ENCODE measurements at places on chromosomes 5 and 9.
A peak's percentile ranks its signal among the peaks of the same experiment; 100 is the strongest.

GRCh38 chr5:55856516-55857246 lies 5.5 kb downstream of the IL31RA start:
- DNase-seq, result no peak

DNA sequence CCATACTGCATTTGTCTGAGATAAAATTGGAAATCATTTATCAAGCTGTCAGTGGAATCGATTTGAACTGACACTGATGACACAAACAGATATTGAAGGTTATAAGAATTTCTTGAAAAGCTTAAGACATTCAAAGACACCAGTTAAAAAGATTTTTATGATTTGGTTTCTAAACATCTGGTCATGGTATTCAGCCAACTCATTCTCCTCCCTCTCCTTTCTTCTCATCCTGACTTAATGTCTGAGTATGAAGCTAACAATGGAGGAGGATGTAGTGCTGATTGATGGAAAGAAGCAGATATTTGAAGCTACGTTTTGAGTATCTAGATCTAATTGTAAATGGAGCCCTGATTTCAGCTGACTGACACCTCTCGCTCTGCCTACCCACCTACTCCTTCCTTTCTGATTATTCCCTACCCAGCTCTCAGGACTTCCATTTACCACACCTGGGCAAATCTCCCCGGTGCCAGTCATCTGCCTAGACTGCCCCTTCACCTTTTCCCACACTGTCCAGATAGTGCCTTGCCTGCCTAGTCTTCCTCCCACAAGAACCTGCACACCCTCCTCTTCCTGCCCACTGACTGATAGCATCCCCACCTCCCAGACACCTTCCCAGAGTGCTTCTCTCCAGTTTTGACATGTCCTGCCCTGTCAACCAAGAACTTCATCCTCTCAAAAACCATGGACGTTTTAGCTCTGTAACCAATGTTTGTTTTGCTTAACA lies 20.7 kb upstream of the LIFR start:
- no peak for DNase-seq

DNA sequence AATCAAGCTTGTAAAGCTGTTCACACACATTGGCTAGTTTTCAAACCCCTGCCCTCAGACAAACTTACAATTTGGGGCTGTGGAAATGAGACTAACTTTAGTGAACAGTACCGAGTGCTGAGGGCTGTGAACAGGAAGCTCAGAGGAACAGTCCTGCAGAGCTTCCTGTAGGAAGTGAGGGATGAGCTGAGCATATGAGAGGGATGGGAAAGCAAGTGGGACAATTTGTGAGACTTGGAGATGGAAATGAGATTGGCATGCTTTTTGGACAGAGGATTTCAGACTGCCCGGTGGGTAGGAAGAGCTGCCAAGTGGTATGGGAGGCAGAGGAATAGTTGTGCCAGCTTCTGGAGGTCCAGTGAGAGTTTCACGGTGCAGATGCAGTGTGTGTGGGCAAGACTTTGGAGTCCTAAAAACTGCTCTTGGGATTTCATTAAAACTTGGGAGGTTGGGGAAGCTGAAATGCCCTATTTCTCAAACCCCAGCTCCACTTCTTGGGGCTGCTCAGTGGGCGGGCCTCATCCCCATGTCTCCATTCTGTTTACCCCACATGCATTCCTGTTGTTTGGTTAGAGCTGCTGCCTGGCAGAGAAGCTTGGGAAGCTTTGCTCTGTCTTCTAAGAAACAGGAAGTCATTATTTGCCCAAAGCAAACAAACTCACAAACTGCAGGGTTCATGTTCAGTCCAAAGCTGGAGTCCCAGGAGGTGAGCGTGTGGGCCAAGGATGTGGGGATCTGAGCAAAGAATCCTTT lies 267.5 kb downstream of the ZSWIM6 start:
- no peak for DNase-seq

DNA sequence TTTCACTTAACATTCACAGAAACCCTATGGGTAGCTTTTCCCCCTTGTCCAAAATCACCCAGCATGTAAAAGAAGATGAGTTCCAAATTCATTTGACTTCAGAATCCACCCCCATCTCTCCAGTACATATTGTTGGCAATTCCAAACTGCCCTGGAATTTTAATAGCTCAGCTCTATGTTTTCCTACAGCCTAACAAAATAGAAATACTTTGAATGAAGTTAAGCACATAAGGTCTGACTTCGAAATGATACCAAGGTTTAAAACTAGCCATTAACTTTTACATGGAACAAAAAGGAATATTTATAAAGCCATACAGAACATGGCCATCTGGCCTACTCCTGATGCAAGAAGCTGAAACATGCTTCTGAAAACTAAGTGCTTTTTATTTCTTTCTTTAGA lies 634.3 kb downstream of the PDE4D start:
- no peak for DNase-seq

DNA sequence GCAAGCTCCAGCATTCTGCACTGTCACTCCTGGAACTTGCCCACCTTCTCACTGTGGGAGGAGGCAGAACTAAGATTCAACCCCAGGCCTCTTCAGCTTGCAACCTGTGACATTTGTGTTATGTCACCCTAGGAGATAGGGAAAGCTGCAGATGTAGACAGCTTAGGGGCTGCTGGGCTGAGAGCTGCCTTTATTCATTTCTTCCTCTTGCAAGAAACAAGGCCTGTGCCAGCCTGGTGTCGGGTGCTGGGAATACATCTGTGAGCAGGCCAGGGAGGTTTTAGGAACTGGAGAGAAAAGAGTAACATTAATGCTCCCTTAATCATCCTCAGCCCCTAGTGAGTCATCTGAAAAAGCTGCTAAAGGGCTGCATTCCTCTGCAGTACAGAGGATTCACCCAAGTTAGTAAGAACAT lies 101.8 kb downstream of the FGF18 start:
- DNase-seq, result peak; percentile 95

DNA sequence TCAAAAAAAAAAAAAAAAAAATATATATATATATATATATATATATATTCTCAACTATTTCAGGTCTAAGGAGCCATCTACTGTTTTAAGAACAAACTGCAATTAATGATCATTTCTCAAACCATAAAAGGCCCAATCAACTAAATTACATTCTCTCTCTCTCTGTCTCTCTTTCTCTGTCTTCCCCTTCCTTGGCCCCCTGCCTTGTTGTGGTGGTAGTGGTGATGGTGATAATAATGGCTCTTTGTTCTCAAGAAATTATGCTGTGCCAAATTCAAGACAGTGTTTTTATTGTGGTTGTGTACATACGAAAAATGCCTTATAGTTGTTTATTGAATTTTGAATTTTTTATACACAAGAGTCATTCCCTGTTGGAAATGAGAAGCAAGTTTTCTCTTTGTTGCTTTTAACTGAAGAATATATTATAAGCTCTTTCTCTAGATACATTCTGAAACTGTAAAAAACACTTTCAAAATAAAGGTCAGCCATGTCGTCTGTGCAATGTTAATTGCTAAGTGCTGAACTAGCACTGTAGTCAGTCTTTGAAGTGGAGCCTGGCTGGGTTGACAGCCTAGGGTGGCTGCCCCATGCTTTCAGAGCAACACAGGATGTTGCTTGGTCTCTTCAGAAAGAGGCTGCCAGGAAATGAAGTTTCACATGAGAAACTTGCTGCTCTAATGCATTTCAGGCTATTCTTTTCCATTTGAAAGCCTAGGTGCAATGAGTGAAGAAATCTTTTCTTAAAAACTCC lies 96.0 kb downstream of the HINT1 start:
- no peak for DNase-seq

- DNase-seq, result no peak
These were observed 159.2 kb upstream of the SLC24A2 start for GRCh38 chr9:19947996-19948395.

GRCh38 chr5:9283021-9283420 lies 262.9 kb downstream of the SEMA5A start:
- peak; percentile 52 for DNase-seq

GRCh38 chr9:95857896-95858295 lies 17.6 kb upstream of the ERCC6L2 start:
- DNase-seq, result no peak

DNA sequence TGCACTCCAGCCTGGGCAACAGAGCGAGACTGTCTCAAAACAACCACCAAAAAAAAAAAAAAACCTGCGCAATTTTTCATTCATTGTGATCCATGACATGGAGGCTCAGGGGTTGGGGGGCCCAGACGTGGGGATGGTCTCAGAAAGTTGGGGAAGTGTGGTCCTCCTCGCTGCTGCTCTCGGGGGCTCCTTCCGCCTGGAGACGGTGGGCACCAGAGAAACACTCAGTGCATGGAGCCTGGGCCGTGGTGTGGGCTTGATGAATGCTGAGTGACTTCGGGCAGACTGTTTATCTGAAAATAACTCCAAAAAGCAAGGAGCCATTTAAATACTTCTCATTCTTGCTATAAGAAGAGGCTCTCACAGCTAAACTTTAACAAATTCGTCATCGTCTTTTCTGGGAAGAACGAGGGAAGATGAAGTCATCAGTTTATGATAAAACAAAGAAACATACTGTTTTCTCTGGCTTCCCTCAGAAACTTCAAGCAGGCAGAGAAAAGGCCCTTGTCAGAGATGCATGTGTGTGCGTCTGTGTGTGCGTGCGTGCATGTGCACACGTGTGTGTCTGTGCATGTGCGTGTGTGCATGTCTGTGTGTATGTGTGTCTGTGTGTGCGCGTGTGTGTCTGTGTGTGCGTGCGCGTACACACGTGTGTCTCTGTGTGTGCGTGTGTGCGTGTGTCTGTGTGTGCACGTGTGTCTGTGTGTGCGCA lies 35.0 kb downstream of the RASGEF1C start:
- DNase-seq, result no peak

DNA sequence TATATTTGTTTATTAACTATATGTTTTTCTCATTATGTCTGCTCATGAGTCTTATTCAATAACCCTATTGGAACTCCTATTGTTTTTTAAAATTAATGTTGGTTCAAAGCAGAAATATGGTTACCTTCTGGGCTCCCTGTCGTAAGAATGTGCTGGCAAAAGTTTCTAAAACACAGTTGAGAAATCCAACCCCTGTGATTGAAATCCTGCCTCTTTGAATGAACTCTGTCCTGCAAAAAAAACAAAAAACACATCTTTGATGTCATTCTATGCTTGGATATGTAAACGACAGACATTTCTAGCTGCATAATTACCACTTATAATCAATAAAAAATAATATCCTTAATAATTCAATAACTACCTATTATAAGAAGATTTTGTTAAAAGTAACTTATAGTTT lies 38.8 kb downstream of the PRELID2 start:
- DNase-seq, result no peak
